ENCODE measurements at places on chromosomes 7 and 10.

- DNase-seq = no peak
These were observed 18.1 kb downstream of the CCDC126 start for GRCh38 chr7:23615331-23615730.

DNA sequence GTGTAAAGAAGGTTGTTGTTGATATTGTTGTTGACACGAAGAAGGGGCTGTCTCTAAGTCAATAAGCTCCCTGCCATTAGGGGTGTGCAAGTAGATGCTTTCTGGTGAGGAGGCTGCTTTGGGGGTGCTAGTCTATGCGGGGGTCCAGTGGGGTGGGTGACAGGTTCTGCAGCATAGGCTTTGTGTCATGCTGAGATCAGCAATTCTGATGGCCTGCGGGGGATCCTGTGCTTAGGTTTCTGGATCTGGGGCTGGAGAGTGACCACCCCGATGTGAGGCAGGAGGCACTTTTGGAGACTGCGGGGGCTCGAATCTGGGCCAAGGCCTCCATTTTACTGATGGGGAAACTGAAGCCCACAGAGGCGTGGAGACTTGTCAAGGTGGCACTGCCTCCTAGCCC, 5.1 kb downstream of the AQP1 start:
- no peak for DNase-seq

DNA sequence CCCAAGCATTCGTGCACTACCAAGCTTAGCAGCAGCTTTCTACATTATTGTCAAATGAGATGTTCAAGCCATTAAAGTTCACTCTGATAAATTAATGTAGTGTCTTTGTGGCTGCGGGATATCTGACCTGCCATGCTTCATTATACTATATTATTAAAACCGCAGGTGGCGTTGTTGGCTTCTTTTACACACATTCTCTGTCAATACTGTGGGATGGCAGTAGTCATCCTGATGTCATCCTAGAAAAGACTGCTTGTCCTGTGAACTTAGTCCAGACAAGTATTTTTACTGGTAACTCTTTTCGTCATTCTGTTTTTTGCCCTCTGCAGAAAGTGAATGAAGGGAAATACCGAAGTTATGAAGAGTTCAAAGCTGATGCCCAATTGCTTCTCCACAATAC, 103.9 kb downstream of the ZMYND11 start:
- no peak for DNase-seq

- DNase-seq = no peak
These were observed 96.5 kb downstream of the GRK5 start for GRCh38 chr10:119303886-119304285.

DNA sequence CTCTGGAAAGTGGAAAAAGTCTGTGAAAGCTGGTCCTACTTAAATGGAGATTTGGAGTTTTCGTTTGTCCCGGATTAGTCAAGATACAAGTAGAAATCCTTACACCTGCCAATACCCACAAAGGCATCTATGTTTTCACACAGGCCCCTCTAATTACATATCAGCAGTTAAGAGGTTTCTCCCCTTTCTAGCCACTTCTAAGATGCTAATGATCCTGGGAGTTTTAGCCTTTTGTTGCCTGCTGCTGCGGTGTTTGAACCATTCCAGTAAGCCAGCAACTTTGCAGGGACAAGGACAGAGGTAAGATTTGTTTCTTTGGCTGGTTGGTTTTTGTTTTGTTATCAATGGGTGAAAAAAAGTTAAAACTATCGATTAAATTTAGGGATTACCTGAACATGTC, 5.8 kb upstream of the C1QL3 start:
- DNase-seq = no peak

DNA sequence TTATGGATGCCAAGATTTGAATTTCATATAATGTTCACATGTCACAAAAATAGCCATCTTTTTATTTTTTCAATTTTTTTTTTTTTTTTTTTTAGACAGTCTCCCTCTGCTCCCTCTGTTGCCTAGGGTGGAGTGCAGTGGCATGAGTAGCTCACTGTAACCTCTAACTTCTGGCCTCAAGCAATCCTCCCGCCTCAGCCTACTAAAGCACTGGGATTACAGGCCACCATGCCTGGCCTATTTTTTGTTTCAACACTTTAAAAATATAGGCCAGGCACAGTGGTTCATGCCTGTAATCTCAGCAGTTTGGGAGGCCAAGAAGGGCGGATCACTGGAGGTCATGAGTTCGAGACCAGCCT, 246.3 kb downstream of the SKIDA1 start:
- no peak for DNase-seq

- DNase-seq = peak; percentile 67
These were observed at the start of gene SRGN for GRCh38 chr10:69087590-69088470. TSS of gene SRGN (plus strand) at chr10:69088103. CDS start at chr10:69088158, 55 bp downstream.

DNA sequence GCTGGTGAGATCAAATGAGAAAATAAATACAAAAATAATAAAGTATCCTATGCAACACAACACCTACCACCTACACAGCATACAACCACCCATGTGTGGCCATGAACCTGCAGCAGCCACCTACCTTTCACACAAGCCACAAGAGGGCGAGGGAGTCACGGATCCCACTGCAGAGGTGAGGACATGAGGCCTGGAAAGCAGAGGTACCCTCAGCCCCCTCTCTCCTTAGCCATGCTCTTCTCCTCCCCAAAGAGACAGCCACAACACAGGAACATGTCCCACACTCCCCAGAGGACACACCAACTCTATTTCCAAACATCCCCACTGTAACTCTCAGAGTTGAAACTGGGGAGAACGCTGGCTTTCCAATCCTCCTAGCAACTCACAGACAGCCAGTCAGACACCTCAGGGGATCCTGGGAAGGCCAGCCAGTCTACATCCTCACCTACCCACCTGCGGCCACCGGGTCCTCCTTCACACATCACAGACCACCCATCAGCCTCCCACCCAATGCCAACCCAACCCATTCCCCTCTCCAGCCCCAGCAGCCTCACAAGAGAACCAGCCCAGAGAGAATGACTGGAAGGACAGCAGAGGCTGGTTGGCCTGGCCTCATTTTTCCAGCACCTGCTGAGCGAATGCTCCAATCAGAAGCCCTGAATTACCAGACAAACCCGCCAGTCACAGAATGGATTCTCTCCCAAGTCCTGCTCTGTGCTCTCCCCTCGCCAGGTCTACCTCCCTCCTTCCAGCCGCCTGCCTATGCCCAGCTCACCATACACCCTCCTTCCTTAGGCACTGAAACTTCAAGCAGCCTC, 18.4 kb downstream of the DLG5 start:
- no peak for DNase-seq

DNA sequence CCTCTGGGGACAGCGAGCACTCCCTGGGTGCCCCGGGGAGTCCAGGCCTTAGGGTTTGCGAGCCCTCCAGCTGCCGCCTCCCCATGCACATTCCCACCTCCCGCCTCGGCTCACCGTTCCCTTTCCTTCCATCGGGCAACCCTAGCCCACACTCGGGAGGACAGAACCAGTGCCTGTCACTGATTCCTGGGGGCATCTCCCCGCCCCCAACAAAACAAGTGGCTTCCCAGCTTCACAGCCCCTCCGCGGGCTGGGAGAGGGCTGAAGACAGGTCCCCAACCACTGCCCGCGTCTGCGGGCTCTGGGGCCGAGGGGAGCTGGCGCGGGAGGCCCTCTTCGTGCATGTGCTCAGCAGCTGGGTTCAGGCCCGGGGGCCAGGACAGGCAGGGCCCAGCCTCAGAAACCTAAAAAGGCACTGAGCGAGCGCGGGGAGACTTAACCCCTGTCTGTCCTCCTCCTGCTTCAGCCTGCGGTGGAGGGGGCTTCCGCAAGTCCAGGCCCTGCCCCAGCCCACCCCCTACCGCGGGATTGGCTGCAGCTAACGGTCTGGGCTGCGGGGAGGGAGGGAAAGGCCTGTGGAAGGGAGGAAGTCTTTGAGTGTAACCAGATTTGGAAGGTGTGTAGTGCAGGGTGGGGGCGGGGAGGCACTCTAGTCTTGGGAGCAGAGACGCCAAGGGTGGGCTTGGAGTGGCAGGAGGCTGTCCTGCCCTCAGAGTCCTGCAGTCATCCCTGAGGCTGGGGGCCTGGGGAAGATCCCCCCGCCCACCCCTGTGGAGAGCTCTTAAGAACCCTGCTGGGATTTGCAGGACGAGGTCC, 1.2 kb downstream of the FLNC start:
- DNase-seq = no peak

GRCh38 chr10:51228714-51229100, 154.4 kb downstream of the PRKG1 start:
- DNase-seq = no peak

- no peak for DNase-seq
These were observed 12.4 kb downstream of the CPA5 start for GRCh38 chr7:130356876-130357611.

DNA sequence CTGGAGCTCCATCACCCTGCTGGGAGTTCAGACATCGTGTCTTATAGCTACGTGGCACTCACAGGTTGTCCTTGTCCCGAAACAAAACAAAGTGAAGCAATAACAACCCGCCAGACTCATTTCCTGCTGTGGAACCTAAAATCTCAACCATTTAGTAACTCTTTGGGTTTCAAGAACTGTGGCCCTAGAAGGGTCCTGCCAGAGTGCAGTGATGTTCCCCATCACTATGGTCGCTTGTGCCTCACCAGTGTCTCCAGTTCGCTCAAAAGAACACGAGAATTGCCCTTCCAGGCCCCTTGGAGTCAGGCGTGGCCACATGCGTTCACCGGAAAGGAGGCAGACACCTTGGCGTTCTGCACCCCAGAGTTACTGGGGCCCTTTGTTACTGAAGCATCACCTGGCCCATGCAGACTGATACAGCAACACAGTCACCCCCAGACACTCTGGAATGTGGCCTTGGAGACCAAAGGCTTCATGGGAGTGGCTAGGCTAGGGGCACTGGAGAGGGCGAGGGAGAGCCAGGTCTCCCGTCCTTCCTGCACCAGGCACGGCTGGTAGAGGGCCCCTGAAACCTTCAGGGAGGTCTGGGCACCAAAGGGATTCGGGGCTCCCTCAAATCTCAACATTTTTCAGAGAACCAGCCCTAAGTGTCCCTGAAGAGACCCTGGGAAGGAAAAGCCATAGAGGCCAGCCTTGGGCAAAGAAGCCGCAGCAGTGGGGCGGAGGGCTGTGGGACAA, 908 bp downstream of the CRYGN start:
- no peak for DNase-seq

GRCh38 chr7:36084485-36085091, 68.5 kb upstream of the EEPD1 start:
- DNase-seq = peak; percentile 67

- DNase-seq = no peak
These were observed 347.7 kb downstream of the GLRX3 start for GRCh38 chr10:130483691-130484467.

GRCh38 chr7:96116173-96116572, 205.7 kb downstream of the SLC25A13 start:
- DNase-seq = no peak

GRCh38 chr7:34130558-34131295, 225.4 kb downstream of the BMPER start:
- no peak for DNase-seq

DNA sequence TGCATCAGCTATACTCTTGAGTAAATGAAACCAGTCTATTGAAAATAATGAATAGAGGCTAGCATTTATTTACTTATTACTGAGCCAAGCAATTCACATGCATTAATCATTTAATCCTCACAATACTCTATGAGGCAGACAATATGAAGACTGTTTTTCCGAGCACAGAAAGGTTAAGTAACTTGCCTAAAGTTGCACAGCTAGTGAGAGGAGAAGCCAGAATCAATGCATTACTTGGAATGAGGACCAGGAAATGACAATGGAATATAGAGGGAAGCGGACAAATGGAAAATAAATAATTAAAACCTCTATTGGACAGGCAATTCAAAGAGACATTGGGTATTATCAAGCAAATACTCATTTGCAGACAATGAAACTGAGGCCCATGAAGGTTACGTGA, 207.6 kb upstream of the PRKCQ start:
- DNase-seq = no peak

- DNase-seq = no peak
These were observed 898.6 kb upstream of the POT1 start for GRCh38 chr7:125828153-125828700.

DNA sequence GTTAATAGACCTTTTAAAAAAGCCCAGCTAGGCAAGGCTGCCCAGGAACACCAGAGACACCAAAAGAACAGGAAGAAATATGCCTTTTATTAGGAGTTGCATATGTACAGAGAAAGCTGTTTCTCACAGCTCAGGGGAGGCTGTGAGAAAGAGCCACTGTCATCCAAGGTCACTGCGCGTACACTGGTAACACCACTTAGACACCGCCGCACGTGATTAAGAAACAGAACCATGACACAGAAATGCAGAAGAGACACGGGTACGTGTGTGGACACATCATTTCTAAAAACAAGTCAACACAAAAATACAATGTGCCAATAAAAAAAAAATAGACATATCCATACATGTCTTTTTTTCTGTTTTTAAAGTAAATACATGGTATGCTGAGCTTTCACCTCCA, 705.6 kb downstream of the PARD3 start:
- no peak for DNase-seq

- no peak for DNase-seq
These were observed 964 bp downstream of the FRMD4A start for GRCh38 chr10:14329746-14330173.

DNA sequence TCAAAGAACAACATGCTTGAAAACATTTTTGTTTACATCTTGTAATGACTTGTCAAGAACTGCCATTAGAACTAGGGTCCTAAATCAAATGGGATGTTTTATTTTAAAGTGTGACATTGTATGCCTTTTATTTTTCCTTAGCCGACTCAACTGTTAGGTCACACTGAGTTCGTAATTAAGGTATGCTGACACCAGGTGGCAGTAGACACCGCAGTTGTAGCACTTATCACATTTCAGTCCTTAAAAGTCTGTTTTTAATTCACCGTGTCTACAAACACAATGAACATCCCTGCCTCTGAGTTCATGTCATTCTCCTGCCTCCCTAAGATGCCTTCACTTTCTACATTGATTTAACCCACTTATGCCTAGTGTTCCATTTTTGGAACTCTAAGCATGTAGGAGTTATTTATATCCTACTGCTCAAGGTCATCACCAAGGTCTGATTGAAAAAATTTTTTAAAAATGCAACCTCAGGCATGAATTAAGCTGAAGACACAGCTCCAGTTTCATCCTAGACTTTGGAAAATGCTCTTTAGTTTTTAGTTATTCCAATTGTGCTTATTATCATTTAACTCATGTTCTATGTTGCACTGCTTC, 186.1 kb downstream of the BMPER start:
- DNase-seq = peak; percentile 31

DNA sequence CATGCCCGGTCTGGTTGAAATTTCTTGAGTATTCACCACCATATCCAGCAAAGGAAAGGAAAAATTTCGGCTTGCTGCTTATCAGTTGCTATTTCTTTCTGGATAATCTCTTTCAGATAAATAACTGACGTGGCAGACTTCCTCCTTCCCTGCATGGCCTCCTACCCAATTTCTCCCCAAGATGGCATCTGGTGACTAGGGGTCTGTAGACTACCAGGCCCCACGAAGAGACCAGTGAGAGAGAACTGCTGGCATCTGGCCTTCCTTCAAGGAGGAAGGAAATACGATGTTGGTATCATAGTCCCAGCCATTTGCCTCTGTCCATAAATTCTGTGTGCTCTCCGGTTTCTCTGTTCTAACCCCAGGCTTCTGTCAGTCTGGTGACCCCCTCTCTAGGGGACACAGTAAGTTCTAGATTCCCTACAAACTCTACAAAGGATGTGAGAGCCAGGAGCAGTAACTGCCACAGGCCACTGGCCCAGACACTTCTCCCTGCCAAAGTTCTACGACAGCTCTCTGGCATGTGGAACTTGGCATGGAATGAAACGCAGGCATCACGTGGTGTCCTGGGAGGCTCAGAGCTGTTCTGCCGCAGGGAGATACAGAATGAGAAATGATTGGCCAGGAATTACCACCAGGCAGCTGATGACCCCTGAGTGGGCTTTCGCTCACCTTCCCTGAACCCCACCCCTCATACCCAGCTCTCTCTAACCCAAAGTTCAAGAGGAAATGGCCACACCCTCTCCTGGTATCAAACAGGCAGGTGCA, 30.0 kb upstream of the MSRB2 start:
- peak; percentile 84 for DNase-seq

Measured in colonic mucosa (tissue), 4 donors.